ENCODE measurements at places on chromosomes 16 and 17. TPM values are rescaled to one million over a fixed set of nuclear protein-coding genes. Genes with fewer than 3 reads are reported as not detected.

The KRTAP9-4 gene
- not detected for total RNA-seq

The ADAD2 gene
- total RNA-seq = not detected

The TERB1 gene
- total RNA-seq = 0.11 TPM

The ITFG1 gene
- 68.2 TPM for total RNA-seq

The KCTD11 gene
- 6.5 TPM for total RNA-seq

The TP53TG3F gene
- total RNA-seq = not detected

The UNC45B gene
- not detected for total RNA-seq

The MYLK3 gene
- total RNA-seq = 0.37 TPM

The INCA1 gene
- 0.11 TPM for total RNA-seq

The IGF2BP1 gene
- 0.44 TPM for total RNA-seq

The OTOP3 gene
- total RNA-seq = not detected

The KCTD19 gene
- under 0.01 TPM for total RNA-seq

The ZSCAN10 gene
- not detected for total RNA-seq

The FADS6 gene
- total RNA-seq = not detected

The RPUSD1 gene
- 26.0 TPM for total RNA-seq

The CACNG5 gene
- total RNA-seq = not detected

The PPY gene
- not detected for total RNA-seq

The NME2 gene
- 617 TPM for total RNA-seq

The BFAR gene
- total RNA-seq = 60.4 TPM

The TMEM92 gene
- total RNA-seq = not detected

The KRTAP16-1 gene
- total RNA-seq = not detected

The CNTNAP4 gene
- total RNA-seq = not detected

The CMTM1 gene
- 1.2 TPM for total RNA-seq

The IL17C gene
- total RNA-seq = not detected

The MT1E gene
- 132 TPM for total RNA-seq
